Smooth muscle cell of the umbilical artery (primary cell): ENCODE measurements at places on chromosomes 1 and 21. TPM values are rescaled to one million over a fixed set of nuclear protein-coding genes. Genes with fewer than 3 reads are reported as not detected.

The HSD3B1 gene
- total RNA-seq, result not detected in 2 replicates

The BEND5 gene
- total RNA-seq, result 0.60 and 1.2 TPM in 2 replicates

The CD1E gene
- total RNA-seq, result not detected in 2 replicates

The CASZ1 gene
- under 0.01 and 0.46 TPM in 2 replicates for total RNA-seq

The GATAD2B gene
- 3.6 and 8.0 TPM in 2 replicates for total RNA-seq

The SUSD4 gene
- under 0.01 and 0.09 TPM in 2 replicates for total RNA-seq

The OPTC gene
- not detected in 2 replicates for total RNA-seq

The GNAT2 gene
- total RNA-seq, result 0.09 TPM in 1 of 2 replicates, not detected in the other

The RPTN gene
- not detected in 2 replicates for total RNA-seq

The EXO1 gene
- total RNA-seq, result 2.4 and 7.9 TPM in 2 replicates

The EFNA1 gene
- total RNA-seq, result 0.37 TPM in 1 of 2 replicates, not detected in the other

The S100A7 gene
- not detected in 2 replicates for total RNA-seq

The KIAA1614 gene
- total RNA-seq, result 2.1 and 3.0 TPM in 2 replicates

The PROK1 gene
- not detected in 2 replicates for total RNA-seq

The FAM167B gene
- 0.78 TPM in 1 of 2 replicates, not detected in the other for total RNA-seq

The TMEM200B gene
- 4.8 and 5.6 TPM in 2 replicates for total RNA-seq

The ATP5PF gene
- 41.3 and 48.7 TPM in 2 replicates for total RNA-seq

The KIF21B gene
- 0.59 and 3.0 TPM in 2 replicates for total RNA-seq

The CDC73 gene
- total RNA-seq, result 27.6 and 40.2 TPM in 2 replicates

The MTOR gene
- 38.3 and 59.1 TPM in 2 replicates for total RNA-seq

The RIPPLY3 gene
- not detected in 2 replicates for total RNA-seq

The RIPK4 gene
- total RNA-seq, result under 0.01 and 0.28 TPM in 2 replicates

The FABP3 gene
- 4.5 and 17.2 TPM in 2 replicates for total RNA-seq

The TMEM52 gene
- total RNA-seq, result 0.32 TPM in 1 of 2 replicates, not detected in the other

The APOBEC4 gene
- not detected in 2 replicates for total RNA-seq
